ENCODE measurements at places on chromosomes 11 and 22. TPM values are rescaled to one million over a fixed set of nuclear protein-coding genes. Genes with fewer than 3 reads are reported as not detected.

- no peak overlapping the region for H3K27ac ChIP-seq
- no peaks in the 10 kb centered on the region for H3K4me1 ChIP-seq
- H3K27me3 ChIP-seq: no peaks in the 10 kb centered on the region
- H3K4me3 ChIP-seq: no peak overlapping the region
- H3K36me3 ChIP-seq: no peaks in the 10 kb centered on the region
These were observed 263.8 kb downstream of the LUZP2 start for GRCh38 chr11:24760681-24761080.

DNA sequence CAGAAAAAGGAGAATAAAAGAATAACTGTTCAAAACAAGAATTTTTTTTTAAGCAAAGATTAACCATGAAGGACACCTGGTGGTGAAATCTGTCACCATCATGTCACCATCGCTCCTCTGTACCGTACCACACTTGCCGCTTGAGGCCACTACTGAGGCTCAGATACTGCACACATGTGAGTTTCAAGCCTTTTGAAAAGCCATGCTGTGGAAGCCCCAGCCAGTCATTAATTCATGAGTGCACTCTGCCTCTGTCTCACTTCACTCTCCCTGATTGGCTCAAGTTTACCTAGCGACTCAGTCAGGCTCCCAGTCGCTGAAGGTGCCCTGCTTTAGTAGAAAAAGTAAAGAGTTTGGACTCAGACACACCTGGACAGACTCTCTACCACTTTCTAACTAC, 6.6 kb upstream of the MS4A12 start:
- H3K27ac ChIP-seq: no peak overlapping the region
- H3K4me3 ChIP-seq: no peak overlapping the region
- H3K36me3 ChIP-seq: no peaks in the 10 kb centered on the region
- no peaks in the 10 kb centered on the region for H3K4me1 ChIP-seq

- no peak overlapping the region for H3K4me3 ChIP-seq
- DNase-seq: no peak
- no peak overlapping the region for H3K27ac ChIP-seq
- H3K27me3 ChIP-seq: peaks cover 58% of the 10 kb centered on the region
These were observed 8.2 kb downstream of the MMP8 start for GRCh38 chr11:102716527-102716926.

- no peak for DNase-seq
- no peaks in the 10 kb centered on the region for H3K36me3 ChIP-seq
- H3K27me3 ChIP-seq: 0 out of 2 replicates have a peak, but pooled peaks cover 18% of the 10 kb centered on the region
These were observed 77.6 kb downstream of the TENM4 start for GRCh38 chr11:79363256-79363655.

GRCh38 chr22:31019191-31019930, 50.3 kb downstream of the TUG1 start:
- no peak overlapping the region for H3K27ac ChIP-seq
- H3K27me3 ChIP-seq: no peaks in the 10 kb centered on the region
- no peak overlapping the region for H3K4me3 ChIP-seq
- H3K36me3 ChIP-seq: no peaks in the 10 kb centered on the region
- no peaks in the 10 kb centered on the region for H3K4me1 ChIP-seq
- DNase-seq: no peak

DNA sequence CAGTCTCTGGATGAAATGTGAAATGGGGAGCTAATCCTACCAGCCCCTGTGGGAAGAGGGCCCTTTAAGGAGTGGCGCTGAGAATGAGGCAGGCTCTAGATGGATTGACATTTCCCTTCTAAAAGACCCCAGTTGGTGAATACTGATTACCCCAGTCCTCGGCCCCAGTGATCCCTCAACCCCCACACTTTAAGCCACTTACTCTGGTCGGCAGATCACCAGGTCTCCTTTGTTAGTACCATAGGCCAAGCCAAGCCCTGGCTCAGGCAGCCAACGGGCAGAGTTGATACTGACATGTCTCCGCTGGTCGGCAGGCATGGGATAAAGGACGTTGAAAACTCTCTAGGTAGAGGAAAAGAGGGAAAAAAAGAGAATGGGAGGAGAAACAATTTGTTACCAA, 26.1 kb upstream of the CHRM4 start:
- H3K36me3 ChIP-seq: no peaks in the 10 kb centered on the region
- H3K27ac ChIP-seq: no peak overlapping the region
- H3K4me3 ChIP-seq: no peak overlapping the region
- DNase-seq: no peak
- H3K27me3 ChIP-seq: no peaks in the 10 kb centered on the region

Gene ADAMTS15
- 21.7 TPM for total RNA-seq

Gene VPREB3
- total RNA-seq: not detected

Gene GVQW3
- 1.2 TPM for total RNA-seq

All from PC-3 (cell line).